ENCODE measurements at places on chromosomes 13 and 19. TPM values are rescaled to one million over a fixed set of nuclear protein-coding genes. Genes with fewer than 3 reads are reported as not detected.

The PCDH9 gene
- total RNA-seq = 1.6 TPM

DNA sequence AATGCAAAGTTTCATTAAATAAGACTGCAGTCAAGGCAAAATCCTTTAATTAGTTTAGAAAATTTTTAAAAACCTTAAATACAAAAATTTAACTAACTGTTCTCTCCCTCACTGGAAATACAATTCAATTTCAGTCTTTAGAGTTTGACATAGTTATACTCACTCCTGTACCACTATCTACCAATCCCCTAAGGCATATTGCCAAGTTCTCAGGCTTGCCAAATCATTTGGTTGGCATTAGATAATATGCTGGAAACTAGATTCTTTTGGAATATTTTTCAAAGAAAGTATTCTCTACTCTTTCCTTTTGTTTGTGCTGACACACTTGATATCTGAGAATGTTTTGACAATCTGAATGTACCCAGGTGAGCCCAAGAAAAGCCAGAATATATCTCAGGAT, 77.2 kb downstream of the TSC22D1 start:
- no peak for DNase-seq

GRCh38 chr19:10975374-10976130, 14.7 kb downstream of the SMARCA4 start:
- no peak for DNase-seq

- DNase-seq = no peak
Measured at GRCh38 chr19:52786078-52786463, 520 bp downstream of the ZNF600 start.

The EDNRB gene
- total RNA-seq = 32.6 TPM

The ZNF709 gene
- 3.0 TPM for total RNA-seq

The ABHD8 gene
- 7.8 TPM for total RNA-seq

DNA sequence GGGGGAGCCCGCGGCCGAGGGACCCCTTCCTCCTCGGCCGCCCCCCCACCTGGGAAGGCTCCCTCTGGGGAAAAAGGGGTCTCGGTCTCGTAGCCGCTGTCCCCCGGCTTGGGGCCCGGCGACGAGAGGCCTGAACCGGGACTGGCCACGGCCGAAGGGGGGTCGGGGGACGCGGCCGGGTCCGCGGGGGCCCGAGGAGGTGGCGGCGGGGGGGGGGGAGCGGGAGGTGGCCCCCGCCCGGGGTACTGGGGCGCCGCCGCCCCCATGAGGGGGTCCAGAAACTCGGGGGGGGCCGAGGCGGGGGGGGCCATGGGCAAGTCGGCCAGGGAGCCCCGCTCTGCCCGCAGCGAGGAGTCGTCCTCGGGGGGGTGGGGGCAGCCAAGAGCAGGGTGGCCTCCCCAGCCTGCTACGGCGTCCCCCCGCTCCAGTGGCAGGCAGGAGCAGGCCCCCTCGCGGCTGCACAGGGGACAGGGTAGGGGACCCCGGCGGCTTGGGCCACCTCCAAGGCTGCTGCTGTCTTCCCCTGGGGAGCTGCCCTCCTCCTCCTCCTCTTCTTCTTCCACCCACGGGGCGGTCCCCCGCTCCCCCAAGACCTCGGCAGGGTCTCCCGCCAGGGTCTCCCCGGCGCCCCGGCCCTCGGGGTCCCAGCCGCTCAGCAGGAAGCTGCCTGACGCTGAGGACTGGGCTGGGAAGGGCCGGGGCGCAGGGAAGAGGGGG, 12.9 kb downstream of the LMTK3 start:
- no peak for DNase-seq

GRCh38 chr13:60613080-60613479, 216.1 kb downstream of the TDRD3 start:
- no peak for DNase-seq

- peak; percentile 73 for DNase-seq
Measured at GRCh38 chr13:111917901-111918300, 149.0 kb upstream of the SOX1 start.

Data from posterior vena cava (tissue), 2 donors.